ENCODE measurements at places on chromosomes 11 and 22.

DNA sequence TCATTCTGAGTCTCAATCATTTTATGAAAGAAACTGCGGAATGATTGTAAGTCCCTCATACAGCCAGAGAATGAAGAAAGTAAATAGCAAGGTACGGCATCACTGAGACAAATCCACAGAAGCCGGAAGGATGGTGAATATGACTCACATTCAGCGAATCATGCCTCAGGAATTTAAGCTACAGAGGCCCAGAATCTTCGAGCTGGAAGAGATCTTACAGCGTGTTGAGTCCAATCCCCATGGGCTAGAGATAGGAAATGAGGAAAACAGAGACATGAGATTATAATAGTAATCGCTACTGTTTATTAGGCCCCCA, 173.2 kb downstream of the KIF18A start:
- no peak for DNase-seq

DNA sequence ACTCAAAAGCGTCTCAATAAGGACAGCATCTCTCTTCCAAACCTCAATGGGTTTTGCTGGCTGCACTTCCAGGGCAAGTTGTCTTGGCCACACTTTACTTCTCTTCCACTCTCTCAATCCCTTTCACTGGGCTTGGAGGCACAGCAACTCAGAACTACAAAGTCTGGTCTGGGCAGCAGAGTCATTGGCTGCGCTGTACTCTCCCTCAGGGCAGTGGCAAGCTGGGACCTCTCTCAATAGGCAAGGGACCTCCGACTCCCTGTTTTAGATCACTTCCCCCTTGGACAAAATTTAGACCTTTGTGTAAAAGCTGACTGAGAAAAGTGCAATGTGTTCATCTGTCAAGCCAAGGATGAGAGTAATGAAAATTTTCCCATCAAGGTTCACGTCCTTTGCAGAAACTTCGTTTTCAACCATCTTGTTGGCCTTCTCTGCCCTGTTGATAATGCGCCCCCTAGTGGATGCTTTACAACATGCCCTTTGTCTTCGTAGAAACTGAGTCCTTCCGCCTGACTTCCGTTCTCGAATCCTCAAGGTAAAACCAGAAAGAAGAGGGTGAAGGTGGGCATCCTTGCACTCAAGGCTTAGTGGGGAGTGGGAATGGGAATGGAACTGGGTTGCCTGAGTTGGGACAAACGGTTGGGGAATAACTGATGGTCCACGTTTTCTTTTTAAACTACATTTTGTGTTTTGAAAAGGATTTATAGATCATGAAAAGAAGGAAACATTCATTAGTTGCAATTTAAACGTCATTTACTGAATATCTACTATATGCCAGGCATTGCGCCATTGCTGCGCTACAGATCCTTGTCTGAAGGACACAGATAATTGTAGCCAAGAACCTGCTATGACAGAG, 99.1 kb downstream of the CD44 start:
- DNase-seq: peak; percentile 67

- DNase-seq: no peak
Observed at GRCh38 chr11:64620381-64620971, 29.5 kb downstream of the SLC22A12 start.

- no peak for DNase-seq
Observed at GRCh38 chr22:41781507-41781906, 19.0 kb upstream of the CCDC134 start.

- DNase-seq: no peak
Observed at GRCh38 chr11:57240007-57240406, 3.0 kb upstream of the APLNR start.

- no peak for DNase-seq
Observed at GRCh38 chr22:47398491-47398890, 636.0 kb downstream of the TBC1D22A start.

GRCh38 chr11:119804698-119805097, 75.7 kb upstream of the NECTIN1 start:
- DNase-seq: no peak

DNA sequence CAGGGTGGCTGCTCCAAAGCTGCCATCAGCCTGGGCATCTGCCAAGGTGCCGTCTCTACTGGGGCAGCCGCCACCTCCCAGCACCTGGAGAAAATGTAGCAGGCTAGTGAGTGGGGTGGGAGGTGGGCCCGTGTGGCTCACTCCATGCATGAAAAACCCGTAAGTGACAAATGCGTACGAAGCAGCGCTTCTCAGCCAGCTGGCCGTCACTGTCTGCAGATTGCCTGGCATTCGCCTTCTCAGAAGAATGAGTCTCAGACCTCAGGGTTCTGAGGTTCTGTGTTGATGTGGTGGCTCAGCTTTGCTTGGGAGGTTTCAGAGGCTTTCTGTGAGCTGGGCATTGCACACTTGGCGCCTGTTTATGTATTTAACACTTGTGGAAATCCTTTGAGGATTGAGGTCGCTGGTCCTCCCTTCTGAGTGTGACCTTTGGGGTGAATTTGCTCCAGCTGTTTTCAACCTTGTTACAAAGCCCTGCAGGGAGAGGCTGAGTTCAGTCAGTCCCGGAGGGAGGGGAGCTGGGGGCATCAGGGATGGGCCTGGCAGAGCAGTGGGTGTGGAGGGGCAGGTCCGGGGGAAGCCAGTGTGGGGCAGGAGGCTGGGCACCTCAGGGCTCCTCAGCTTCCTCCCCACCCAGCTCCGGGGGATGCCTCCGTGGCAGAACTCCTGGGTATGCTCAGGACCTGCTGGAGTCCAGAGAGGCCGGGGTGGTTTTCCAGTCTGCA, 977.0 kb downstream of the TBC1D22A start:
- no peak for DNase-seq

- no peak for DNase-seq
Observed at GRCh38 chr11:111183706-111184105, 61.8 kb upstream of the POU2AF2 start.

All from CD4-positive, alpha-beta T cell treated with Interleukin-4 for 4 hours (primary cell).